ENCODE measurements at places on chromosomes 16 and 17.

GRCh38 chr17:47810901-47811635 is 10.5 kb downstream of the OSBPL7 start:
- DNase-seq, result no peak

GRCh38 chr17:32870969-32871368 is 6.0 kb downstream of the MYO1D start:
- no peak for DNase-seq

GRCh38 chr17:17525311-17525710 is 29.1 kb upstream of the RASD1 start:
- DNase-seq, result no peak

- no peak for DNase-seq
Measured at GRCh38 chr17:70028978-70029767, 45.9 kb upstream of the KCNJ16 start.

DNA sequence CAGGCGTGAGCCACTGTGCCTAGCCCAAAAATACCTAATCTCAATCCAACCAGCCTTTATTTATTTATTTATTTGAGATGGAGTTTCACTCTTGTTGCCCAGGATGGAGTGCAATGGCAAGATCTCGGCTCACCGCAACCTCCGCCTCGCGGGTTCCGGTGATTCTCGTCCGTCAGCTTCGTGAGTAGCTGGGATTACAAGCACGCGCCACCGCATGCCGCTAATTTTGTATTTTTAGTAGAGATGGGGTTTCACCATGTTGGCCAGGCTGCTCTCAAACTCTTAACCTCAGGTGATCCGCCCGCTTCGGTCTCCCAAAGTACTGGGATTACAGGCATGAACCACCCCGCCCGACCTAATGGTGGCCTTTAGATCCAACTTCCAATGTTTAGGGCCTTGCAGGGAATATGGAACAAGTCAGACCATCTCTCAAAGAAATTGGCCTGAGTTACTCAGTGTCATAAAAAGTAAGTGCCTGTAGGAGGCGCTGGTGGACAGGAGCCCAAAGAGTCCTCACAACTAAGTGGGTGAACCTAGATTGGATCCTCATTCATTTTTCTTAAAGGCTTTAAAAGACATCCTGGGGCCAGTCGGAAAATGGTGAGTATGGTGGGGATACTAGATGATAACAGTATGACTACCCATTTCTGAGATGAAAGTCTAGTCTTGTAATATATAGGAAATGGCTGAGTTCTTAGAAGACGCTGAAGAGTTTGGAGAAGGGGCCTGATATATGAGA is 4.6 kb downstream of the ZSCAN10 start:
- DNase-seq, result no peak

GRCh38 chr17:80227156-80227555 is 6.9 kb downstream of the SLC26A11 start:
- no peak for DNase-seq

DNA sequence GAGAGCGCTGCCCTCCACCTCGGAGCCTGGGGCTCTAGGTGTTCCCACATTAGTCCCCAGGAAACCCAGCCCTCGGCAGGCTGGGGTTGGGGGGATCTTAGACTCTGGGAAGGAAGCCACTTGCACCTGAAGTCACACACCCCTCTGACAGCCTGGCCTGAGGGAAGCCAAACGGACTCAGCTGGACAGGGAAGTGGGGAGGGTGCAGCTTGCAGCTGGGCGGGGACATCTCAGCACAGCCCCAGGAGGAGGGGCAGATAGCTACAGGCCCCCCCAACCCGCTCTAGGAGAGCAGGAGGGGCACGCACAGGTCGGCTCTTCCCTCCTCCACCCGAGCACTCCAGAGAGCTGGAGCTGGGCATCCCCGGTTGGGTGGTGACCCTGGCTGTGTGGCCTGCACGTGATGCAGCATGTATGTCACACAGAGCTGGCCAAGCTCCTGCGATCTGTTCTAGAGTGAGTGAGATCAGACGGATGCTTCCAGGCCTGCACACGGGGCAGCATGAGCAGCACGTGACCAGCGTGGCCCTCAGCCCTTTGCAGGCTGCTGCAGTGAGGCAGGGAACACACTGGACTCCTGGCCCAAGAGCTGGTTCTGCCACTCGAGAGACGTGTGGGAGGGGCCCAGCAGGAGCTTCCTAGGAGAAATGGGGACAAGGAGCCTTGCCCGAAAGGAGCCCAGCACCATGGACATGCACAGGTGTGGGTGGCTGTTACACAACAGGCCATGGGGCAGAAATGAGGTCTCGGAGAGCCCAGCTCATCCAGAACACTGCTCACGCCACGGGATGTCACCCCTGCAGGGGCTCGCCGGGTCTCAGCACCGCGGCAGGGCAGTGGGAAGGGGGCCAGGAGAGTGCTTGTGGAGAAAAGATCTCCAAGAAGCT is 15.4 kb downstream of the KIFC3 start:
- DNase-seq, result no peak

- DNase-seq, result no peak
Measured at GRCh38 chr16:11691771-11692170, 23.5 kb downstream of the SNN start.

DNA sequence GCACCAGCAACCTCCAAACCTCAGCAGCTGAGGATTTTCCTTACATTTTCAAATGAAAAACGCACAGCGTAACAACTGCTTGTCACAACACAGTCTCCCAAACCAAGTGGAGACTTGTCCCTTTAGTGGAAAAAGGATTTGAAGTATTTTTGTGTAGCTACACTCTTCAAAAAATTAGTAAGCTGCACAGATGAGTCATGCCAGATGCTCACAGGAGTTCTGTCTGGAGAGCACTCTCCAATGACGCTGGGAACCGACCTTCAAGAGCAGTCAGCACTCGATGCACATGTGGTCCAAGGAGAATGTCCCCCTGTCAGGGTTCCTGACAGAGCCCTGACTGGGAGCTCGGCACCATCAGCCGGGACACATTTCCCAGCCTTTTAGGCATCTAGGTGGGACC is 39.8 kb downstream of the MAP1LC3B start:
- DNase-seq, result no peak

- no peak for DNase-seq
Measured at GRCh38 chr16:50980666-50981065, 170.4 kb downstream of the SALL1 start.

DNA sequence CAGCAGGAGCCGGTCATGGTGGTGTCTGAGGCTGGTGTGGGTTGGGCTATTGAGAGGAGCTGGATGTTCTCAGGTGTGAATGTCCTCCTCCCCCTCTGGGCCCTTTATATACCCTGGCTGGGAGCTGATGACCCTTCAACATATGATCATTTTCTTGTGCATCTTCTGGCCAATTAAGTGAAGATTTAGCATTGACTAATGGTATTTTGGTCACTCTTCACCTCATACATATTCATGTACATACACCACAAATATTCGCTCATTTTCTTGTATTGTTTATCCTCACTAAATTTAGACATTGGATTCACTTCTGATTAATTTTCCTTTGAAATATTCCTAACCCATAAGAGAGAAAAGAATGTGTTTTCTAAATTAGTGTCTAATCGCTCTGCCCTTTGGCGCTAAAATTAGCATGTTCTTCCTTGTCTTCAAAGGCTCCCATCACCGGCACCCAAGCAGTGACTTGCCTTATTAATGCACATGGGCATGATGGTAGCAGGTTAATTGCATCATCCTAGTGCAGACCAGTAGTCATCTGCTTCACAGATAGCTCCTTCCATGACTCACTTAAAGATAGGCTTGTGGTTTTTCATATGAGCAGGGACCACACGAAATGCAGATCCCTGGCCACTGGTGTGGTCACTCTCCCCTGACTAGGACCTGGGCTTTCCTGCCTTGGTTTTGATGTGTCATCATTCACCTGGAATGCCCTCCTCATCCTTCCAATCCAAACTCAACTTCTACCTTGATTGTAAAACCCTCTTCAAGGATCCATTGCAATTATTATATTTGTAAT is at the start of gene KRTAP2-4:
Gene KRTAP2-4 (minus strand): TSS at position 51 of the 796 bp plus-strand sequence. CDS start 34 bp downstream, at position 17.
- no peak for DNase-seq

DNA sequence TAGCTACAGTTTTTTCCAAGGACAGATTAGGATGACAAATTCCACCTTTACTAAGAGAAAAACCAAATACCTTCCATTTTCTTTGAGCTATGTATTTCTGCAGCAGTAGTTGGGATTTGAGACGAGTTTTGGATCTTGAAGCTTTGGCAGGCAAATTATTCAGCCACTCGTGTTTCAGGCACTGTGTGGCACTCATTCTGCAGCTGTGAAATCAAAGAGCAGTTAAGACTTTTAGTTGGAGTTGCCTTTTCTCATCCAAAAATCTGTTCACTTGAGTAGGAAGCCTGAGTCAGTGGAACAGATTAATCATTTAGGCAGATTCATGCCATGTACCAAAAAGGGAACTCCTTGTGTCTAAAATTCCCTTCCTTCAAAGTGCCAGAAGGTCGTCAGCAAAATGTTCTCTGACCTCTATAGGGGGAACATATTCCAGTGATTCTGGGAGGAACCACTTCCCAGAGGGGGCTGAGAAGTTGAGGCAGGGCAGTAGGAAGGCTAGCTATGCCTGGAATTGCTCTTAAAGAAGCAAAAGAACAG is 20.1 kb downstream of the ORC6 start:
- DNase-seq, result no peak

DNA sequence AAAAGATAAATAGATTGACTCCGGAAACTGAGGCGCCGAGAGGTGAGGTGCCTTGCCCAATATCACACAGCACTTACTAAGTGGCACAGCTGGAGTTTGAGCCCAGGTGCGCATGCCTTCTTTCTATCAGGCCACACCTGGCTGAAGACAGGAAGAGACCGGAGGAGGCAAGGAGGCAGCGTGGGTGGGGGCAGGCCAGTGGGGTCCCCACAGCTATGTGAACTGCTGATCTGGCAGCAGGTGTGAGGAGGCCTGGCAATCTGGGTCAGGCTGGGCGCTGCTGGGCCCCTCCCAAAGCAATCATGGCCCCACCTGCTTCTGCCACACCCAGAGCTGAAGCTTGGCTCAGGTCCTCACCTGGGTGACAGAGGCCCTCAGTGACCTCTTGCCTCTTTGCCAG is 1.9 kb upstream of the GDPD3 start:
- DNase-seq, result no peak

DNA sequence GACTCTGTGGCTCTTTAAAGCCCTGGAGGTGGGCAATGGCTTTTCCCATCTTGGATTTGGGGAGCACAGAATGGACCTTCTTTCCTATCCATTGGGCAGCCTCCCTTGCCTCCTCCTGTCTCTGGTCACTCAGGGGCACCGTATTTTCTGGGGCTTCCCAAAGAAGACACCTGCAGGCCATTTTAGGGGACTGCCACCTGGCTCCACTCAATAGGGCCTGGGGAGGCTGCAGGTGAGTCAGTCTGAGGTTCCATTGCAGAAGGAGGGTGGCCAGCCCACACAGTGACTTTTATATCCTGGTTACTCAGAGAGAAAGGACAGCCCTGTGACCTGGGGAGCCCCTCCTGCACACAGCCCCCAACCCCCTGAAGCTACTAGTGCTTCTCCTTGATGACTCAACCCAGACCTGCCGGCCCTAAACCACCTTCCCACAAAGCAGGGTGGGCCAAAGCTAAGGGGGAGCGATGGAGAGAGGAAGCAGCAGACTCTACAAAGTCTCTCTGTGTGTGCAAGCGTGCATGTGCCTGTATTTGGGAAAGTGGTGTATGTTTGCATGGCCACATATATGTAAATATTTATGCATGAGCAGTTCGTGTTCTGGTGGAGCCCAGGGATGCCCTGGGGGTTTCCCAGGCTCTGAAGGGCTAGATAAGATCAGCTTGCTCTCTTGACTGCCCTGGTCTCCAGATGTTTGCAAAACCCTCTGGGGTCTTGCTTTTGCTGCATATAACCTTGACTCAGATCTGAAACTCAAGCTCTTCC is 5.0 kb downstream of the CX3CL1 start:
- peak; percentile 11 for DNase-seq

- no peak for DNase-seq
Measured at GRCh38 chr17:13321951-13322701, 279.6 kb downstream of the HS3ST3A1 start.

DNA sequence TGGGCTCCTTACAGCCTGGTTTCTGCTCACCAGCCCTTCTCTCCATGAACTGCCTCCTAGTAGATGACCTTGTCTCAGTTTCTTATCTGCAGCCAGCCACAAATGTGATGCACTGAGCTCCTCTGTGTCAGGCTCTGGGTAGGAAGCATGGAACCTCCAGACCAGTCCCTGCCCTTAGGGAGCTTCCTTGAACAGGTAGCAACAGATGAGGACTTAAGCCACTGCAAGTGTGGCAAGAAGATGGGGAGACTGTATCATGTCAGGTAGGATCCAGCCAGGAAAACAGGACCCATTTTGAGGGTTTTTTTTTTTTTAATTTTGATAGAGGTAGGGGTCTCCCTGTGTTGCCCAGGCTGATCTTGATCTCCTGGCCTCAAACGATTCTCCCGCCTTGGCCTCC is 5.3 kb upstream of the MAP3K14 start:
- no peak for DNase-seq

GRCh38 chr16:17358355-17358754 is 112.4 kb downstream of the XYLT1 start:
- DNase-seq, result no peak

GRCh38 chr17:4944554-4945175 is 3.7 kb downstream of the PFN1 start:
- no peak for DNase-seq

GRCh38 chr17:28196636-28197035 is 122.4 kb upstream of the TMEM97 start:
- no peak for DNase-seq

DNA sequence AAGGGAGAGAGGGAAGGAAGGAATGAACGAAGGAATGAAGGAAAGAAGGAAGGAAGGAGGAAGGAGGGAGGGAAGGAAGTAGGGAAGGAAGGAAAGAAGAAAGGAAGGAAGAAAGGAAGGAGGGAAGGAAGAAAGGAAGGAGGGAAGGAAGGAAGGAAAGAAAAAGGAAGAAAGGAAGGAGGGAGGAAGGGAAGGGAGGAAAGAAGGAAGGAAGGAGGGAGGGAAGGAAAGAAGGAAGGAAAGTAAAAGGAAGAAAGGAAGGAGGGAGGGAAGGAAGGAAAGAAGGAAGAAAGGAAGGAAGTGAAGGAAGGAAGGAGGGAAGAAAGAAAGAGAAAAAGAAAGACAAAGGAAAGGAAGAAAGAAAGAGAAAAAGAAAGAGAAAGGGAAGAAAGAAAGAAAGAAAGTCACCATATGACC is 442.4 kb downstream of the RBFOX1 start:
- no peak for DNase-seq

DNA sequence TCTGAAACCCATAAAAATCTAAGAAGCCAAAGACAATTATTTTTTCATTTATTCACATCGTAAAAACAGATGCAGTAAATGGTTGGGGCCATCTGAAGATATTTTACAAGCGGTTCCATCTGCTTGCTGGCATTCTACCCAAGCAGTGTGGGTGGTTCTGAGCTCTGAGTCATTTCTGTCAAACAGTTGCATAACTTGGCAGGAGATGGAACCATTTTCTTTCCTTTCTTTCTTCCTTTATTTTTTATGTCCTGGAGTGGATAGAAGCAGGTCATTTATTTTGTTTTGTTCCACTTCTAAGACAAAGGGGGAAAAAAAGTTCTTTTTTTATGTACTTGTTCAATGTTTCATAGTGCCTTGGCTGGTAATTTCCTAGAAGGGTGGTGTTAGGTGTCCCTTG is 1151.9 kb upstream of the GOT2 start:
- no peak for DNase-seq

- DNase-seq, result no peak
Measured at GRCh38 chr16:57128771-57129389, 36.5 kb downstream of the CPNE2 start.
